Aorta (tissue), 5 donors: ENCODE measurements at places on chromosomes 11 and 22.
A peak's percentile ranks its signal among the peaks of the same experiment; 100 is the strongest.

DNA sequence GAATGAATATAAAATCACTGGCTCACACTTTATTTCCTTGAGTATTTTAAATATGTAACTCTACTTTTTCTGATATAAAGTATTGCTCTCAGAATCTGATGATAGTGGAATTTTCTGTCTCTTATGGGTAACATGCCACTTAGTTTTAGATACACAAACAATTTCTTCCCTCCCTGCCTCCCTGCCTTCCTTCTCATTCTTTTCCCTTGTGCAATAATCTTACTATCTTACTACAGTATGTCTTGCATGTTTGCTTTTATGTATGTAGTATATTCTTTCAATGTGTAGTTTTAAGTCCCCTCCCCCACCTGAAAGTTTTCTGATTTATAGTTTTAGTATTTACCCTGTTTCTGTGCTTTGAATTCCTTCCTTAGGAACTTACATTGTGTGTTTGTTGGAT lies 48.4 kb downstream of the INSC start:
- no peak for DNase-seq

DNA sequence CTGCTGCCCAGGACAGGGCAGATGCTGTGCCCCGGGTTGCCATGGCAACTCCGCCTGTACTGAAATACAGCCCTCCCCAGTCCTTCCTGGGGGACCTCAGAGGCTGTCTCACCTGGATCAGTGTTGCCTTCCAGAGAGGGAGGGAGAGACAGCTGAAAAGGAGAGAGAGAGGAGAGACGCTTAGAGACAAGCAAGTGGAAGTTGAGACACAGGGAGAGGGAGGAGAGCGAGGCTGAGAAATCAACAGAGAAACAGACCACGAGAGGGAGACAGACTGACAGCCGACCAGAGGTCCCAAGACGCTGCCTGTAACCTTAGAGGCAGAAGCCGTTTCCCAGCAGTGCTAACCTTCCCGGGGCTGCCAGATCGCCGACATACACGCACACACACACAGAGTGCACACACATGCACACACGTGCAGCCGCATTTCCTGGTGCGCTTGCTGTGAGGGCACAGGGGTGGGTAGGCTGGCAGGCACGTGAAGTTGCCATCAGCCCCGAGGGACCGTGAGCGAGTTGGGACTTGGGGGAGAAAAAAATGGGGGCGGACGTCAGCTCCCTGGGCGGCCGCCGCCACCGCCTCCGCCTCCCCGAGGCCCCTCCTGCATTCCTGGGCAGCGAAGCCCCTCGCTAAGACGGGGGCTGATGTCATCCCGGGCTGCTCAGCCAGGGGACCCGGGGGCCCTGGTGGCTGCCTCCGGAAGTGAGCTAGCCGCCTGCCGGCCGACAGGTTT lies 88.6 kb upstream of the CRYBB3 start:
- peak; percentile 74 for DNase-seq

DNA sequence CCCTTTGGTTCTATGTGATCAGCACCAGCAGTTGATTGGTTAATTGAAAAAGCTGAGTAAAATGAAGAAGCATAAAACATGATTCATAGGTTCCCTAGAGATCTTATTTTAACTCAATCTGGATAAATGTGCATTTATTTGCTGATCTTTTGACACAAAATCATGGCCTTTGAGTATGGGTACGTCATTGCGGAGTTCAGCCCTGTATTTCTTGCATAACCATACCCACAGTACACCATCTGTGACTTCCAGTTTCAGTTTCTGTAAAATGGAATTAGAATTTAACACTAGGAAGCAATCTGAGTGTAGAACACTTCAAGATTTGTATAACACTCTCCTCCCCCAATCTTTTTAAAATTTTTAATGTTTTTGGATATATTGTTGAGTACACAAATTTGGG lies 358.2 kb downstream of the DDX10 start:
- DNase-seq = no peak

DNA sequence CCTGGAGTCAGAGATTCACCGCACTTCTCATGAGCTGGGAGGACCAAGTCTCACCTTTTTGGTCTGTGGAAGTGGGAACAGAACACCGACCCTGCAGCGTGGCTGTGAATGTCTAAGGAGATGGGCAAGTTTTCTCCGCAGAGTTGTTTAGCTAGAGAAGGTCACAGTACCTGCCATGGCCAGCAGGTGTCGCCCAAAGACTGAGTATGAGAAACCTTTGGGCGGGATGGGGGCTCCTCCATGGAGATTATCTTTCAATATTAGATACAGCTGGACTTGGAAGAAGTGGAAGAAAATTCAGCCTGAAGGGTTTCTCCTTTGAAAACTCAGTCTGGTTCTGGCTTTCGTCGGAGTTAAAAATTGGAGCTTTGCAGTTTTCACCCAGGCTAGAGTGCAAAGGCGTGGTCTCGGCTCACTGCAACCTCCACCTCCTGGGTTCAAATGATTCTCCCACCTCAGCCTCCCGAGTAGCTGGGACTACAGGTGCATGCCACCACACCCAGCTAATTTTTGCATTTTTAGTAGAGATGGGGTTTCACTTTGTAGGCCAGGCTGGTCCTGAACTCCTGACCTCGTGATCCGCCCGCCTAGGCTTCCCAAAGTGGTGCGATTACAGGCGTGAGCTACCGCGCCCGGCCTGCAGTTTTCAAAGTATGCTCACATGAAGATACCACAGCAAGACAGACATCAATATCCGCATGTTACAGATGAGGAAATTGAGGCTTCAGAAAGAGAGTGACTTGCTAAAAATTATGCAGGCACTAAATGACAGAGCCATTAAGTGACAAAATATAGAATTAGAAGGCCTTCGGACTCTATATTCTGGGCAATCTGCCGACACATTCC lies 10.7 kb upstream of the DSCAML1 start:
- peak; percentile 92 for DNase-seq

DNA sequence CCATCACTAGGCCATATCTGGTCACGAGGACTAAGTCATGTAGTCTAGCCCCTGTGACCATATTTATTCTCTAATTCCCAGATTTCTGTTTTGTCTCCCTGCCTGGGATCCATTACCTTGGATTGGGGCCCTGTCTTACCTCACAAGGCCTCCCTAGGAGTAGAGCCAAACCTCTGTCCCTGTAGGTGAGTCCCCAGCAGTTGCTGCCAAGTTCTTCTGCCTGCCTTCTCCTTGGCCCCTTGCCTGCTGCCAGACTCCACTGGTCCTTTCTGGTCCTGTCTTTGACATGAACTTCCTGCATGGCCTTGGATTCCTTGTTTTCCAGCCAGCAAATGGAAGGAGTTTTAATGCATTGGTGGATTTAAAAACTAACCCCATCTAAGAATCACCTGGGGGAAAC lies 35.6 kb upstream of the CADM1 start:
- DNase-seq = no peak

- peak; percentile 83 for DNase-seq
Measured at GRCh38 chr11:119144825-119145486, 3.9 kb upstream of the ABCG4 start.

DNA sequence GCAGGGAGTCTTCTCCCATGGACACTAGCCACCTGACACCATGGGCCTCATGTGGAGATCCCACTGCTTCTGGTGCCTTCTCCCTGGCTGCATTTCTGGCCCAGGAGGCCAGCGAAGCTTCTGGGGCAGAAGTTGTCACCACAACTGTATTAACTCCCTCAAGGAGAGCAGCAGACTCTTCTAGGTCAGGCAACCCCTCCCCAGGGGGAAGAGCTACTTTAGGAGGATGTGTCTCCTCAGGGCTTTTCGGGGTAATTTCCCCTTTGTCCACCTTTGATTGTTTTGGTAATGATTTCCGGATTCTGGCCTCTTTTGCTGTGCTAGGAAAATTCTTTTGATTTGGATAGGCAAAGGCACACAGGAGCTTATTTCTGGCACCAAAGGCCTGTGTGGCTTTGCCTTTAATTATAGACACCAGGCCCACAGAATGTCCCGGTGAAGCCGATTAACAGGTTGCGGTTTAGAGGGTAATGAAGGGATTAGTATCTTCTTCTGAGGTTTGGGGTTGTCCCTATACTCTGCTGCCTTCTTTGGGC lies 8.9 kb upstream of the UCP2 start:
- peak; percentile 17 for DNase-seq

DNA sequence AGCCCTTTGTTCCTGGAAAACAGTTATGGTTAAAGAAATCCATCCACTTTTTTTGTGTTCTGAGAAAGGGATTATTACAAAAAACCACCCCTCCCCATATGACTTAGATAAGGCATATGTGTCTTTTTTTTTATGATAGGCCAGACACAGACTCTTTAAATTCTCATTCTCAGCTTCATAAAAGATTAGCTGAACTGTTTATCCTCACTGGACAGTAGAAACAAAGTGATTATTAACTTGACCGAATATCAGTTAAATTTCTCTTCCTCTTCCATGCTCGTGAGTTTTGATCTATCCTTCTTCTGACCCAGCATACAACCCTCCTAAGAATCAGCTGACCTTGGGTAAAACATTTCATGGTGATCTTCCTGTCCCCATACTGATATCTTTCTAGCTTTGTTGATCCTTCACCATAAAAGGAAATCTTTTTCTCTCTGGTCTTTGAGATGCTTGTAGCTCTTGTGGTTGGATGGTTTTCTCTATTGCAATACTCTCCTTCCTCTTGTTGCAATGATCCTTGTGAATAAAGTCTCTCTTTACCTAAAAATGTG lies 26.2 kb downstream of the OR2AG2 start:
- DNase-seq = no peak

DNA sequence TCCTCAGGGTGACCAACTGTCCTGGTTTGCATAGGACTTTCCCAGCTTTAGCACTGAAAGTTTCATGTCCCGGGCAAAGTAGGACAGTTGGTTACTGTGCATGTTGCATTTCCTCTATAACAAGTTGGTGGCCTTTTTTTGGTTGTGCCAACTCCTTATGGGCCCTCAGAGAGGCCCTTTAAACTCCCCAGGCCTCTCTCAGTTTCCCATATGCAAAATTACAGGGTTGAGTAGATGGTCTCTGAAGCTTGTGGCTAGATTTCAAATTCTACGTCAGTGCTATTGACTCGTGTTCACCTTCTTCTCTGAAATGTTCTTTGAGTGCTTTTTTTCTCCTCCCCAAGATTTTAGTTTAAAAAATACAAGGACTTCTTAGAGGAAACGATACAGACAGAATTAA lies 92.5 kb downstream of the MYO18B start:
- no peak for DNase-seq

DNA sequence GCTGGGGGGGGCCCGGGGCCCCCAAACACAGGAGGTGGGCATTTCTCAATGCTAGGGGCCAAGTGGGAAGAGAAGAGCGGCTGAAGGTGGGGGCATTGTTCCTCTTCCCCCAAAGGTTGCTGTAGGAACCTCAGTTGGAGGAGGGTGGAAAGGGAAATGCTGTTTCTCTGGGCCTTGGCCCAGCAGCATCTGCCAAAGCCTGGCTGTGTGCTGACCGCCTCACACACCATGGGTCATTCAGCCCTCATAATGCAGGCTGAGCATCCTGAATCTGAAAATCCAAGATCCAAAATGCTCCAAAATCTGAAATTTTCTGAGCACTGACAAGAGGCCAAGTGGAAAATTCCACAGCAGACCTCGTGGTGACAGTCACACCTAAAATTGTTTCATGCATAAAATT lies 49.0 kb upstream of the BID start:
- no peak for DNase-seq

DNA sequence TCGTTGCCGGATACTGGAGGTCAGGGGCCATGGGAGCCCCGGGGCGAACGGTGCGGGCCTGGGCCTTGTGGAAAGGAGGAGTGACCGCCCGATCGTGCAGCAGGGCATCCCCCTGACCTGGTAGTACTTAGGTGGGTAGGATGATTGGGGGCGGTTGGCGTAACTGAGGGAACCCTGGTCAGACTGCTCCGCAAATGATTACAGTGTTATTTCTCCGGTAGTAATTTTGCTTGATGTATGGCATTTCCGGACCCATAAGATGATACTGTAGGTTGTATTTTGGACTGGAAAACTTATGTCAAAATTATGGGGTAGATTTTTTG lies 762 bp downstream of the MTMR3 start:
- no peak for DNase-seq

- no peak for DNase-seq
Measured at GRCh38 chr22:33492210-33492651, 428.0 kb downstream of the LARGE1 start.

GRCh38 chr22:49678842-49679170 lies 148.9 kb downstream of the BRD1 start:
- DNase-seq = no peak

- DNase-seq = no peak
Measured at GRCh38 chr11:87366763-87367405, 329.1 kb downstream of the TMEM135 start.

- DNase-seq = no peak
Measured at GRCh38 chr11:99098258-99098657, 77.5 kb downstream of the CNTN5 start.

DNA sequence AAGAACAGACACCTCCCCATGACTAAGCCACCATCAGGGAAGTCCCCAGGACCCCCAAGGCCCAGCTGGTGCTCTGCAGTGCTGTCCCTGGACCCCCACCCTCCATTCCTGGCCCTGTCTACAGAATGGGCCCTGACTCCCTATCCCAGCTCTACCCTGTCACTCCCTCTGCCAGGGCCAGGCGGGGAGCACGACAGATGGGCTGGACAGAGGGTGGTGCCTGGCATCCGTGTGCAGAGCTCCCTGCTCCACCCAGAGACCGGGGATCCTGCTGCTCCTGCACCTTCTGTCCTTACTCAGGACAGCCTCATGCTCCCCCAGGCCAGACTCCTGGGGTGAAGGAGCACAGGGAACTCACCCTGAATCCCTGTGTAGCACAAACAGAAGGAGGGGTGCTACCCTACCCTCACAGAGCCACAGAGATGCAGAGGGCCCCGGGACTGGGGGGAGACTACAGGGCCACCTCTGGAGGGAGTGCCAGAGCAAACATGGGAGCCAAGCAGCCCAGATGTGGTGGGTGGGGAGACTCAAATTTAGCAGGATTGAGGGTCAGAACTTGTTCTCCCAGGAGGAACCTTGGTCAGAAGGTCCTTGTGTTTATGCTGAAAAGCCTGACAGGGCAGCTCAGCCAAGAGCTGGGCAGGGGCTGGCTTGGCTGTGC lies 2.0 kb downstream of the ARVCF start:
- DNase-seq = peak; percentile 42

GRCh38 chr11:119169282-119169719 lies 776 bp downstream of the NLRX1 start:
- DNase-seq = peak; percentile 80
